Inflammatory macrophage treated with lipopolysaccharide for 1 hour (primary cell): ENCODE measurements at places on chromosomes 7 and 10.
A peak's percentile ranks its signal among the peaks of the same experiment; 100 is the strongest.

DNA sequence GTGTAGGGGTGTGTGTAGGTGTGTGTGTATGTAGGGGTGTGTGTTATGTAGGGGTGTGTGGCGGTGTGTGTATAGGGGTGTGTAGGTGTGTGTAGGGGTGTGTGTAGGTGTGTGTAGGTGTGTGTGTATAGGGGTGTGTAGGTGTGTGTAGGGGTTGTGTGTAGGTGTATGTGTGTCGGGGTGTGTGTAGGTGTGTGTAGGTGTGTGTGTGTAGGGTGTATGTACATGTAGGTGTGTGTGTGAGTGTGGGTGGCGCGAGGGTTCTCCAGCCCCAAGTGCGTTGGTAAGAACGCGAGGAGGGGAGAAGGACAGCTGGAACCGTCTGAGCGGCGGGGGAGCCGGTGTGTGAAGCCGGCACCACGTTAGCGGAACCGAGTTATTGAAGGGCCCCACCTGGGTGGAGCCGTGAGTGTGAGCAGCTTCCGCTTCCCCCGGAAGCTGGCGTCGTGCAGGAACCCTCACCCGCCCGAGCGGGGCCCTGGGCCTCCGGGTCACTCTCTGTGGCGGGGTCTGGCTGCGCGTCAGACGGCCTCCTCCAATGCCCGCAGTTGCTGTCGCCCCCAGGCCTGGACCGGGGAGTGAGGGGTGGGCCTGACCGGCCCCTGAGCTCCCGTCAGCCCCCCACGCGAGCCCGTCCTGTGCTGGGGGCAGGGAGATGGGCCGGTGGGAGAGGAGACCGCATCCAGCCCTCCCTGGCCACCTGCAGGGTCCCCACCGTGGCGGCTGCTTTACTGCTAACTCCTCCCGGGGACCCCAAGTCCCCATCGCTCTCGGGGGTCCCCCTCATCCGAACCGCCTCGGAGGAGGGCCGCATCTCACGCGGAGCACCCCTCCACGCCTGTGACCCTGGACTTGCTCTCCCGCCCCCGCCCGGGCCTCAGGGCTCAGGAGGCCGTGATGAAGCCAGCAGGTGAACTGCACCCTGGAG is 49.6 kb upstream of the PSMG3 start:
- DNase-seq: no peak

DNA sequence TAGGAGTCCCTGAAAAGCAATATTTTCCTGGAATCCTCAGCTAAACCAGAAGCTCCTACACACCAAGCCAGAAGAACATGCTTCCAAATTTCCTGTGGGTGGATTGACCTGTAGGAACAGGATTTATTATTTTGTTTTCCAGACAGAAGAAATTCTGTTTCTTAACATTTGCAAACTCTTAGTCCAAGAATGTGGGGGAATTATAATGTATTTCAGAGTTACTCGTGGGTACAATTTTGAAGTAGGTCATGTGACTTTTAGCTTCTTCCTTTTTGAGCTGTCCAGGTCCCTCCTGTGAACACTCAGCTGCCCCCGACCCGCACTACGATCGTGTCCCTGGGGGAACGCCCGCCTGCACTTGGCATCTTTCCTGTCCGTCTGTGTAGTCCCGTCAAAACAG is 27.7 kb upstream of the VIPR2 start:
- no peak for DNase-seq

DNA sequence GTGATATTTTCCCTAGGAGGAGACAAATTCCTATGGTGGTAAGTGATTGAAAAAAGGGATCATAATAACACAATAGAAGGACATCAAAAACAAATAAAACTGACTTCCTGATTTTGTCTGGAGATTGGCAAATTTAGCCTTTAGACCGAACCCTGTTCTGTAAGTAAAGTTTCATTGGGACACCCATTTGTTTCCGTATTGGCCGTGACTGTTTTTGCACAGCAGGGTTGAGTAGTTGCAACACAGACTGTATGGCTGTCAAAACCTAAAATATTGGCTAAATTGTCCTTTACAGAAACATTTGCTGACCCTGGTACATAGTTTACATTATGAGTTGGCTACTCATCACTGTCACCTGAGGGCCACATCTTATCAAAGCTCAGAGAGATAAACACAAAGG is 168.6 kb downstream of the PRKCQ start:
- DNase-seq: peak; percentile 47

- DNase-seq: no peak
Observed at GRCh38 chr10:121956111-121957061, 18.6 kb downstream of the NSMCE4A start.

DNA sequence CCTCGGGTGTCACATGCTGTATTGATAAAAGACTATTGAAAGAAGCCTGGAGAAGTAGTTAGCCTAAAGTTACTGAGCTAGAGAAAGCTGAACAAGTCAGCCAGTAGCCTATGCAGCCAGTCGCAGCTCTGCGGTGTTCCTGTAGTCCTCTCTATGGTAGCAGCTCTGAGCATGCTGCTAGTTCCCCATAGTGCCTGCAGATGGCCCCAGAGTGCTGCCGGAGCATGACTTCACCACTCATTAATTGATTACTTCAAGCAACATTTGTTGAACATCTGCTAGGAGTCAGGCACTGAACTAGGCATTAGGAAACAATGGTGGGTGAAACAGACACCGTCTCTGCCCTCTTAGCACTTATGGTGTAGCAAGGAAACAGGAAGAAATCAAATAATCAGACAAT is 422.7 kb downstream of the SORCS3 start:
- DNase-seq: peak; percentile 6

DNA sequence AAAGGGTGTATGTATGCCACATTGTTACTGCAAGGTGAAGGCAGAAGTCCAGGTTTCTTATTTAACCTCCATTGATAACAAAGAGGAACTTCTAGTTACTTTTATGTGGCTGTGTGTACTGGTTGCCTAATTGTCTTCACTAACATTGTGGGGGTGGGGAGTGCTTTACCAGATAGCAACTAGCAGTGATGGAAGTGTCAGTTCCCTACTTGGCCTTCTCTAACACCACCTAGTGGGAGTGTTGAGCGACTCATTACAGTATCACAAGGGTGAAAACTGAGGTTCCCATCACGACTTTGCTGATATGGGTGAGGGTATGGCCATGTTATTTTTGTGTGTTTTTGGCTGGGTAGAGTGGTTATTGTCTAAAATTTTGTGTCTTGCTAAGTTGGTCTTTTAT is 274.4 kb downstream of the THSD7A start:
- DNase-seq: peak; percentile 33

- DNase-seq: no peak
Observed at GRCh38 chr10:36116731-36117130, 474.6 kb upstream of the FZD8 start.

- no peak for DNase-seq
Observed at GRCh38 chr7:137032436-137032835, 164.0 kb downstream of the CHRM2 start.

GRCh38 chr10:122974543-122975064 is 5.6 kb upstream of the PSTK start:
- no peak for DNase-seq

DNA sequence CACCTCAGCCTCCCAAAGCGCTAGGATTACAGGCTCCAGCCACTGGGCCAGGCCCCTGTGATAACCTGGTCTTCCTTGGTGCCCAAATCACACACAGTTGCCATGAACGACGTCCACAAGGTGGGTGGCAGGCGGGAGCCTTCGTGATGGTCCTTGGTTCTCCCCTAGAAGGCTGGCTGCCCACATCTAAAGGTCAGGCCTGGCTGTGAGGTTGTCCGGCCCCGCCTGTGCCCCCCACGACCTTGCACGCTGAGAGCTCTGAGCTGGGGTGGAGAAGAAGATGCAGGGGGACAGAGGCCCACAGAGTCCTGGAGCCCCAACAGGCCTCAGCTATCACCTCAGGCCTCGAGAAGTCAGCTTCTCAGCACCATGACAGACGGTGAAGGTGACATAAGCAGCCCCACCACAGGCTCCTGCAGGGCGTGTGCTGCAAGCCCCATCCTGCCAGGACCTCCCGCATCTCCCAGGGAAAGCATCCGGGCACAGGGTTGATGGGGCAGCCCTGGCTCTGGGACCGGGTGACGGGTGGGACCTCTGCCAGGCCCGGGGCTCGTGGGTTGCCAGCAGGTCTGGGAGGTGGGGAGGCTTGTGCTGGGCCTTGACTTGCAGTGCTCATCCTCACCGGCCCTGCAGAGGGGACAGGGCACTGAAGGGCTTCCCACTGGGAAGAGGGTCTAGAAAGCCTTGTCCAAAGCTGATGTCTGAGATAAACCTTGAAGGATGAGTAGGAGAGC is 217.4 kb downstream of the WDR37 start:
- no peak for DNase-seq

DNA sequence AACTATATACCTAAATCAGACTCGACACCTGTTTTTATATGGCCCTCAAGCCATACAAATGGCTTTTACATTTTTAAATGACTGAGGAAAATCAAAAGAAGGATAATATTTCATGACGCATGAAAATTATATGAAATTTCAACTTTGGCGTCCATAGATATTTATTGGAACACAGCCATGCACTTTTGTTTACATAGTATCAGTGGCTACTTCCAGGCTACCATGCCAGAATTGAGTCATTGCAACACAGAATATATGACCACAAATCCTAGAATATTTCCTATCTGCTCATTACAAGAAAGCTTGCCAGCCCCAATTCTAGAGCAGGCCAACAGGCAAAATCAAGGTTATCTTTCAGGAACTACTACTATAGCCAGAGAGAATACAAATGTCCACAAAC is 29.3 kb downstream of the AFAP1L2 start:
- no peak for DNase-seq

GRCh38 chr7:8384901-8385300 is 48.5 kb upstream of the NXPH1 start:
- DNase-seq: no peak

DNA sequence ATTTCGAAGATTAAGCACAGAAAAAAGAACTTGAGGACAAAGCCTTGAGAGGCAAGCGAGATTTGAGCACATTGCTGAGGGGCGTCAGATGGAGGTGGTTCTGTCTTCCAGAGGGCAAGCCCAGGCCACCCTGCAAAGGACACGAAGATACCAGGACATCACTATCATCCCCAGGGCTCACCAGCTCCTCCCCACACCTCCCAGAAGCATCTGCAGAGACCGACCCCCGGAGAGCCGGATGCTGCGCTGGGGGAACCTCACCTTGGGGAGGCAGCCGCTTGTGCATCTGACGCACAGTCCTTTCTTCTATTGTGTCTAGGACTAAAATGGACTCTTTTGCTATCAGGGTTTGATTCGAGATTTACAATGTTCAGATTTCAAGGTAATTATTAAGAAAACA is 259.7 kb downstream of the DNAJB6 start:
- no peak for DNase-seq

GRCh38 chr10:112650588-112651030 is 203.6 kb downstream of the VTI1A start:
- DNase-seq: no peak

- DNase-seq: no peak
Observed at GRCh38 chr10:101003639-101004206, 4.1 kb downstream of the LZTS2 start.

GRCh38 chr10:80579181-80579763 is 41.6 kb downstream of the SH2D4B start:
- DNase-seq: peak; percentile 46

DNA sequence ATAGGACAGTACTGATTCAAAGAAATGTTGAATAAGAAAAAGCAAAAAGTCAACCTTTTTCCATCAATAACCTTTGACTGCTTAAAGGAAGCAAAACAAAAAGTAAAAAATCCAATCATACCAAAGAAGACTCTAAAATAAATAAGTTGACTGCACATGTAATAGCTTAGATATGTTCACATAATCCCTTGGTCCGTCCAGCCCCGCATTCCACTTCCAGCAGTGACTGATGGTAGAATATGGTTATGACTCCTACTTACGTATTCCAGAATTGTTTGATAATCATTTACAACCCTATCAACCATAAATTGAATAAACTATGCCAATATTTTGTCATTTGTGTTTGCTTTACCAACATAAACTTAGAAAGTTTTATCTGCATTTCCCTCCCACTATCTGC is 77.9 kb downstream of the CTNNA3 start:
- no peak for DNase-seq

DNA sequence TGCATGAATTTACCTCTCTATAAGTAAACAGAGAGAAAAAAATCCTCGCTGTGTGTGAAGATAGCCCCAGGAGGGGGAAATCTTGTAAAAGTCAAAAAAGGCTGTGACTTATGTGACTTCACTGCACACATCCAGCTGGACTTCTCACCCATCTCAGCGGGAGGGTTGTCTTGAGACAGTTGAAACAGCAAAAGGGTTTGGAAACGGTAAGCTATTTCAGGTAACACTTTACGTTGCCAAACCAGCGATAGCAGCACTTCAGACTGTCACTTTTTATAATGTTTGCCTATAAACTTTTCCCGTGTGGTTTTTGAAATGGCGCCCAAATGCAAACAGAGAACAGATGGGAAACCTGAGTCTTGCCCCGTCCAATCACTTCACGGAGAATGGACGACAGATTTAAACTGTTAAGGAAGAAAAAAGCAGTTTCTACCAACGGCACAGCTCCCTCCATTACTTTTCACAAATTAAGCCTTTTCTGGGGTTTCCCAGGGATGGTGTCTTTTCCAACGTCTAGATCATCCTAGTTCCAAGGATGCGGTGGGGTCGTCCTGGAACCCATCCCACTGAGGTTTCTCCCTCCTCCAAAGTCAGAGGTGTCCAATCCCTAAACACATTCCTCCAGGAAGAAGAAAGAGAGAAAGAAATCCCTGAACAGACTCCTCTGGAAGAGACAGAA is 25.2 kb downstream of the FGFR2 start:
- DNase-seq: no peak

GRCh38 chr7:158409120-158409519 is 178.5 kb downstream of the PTPRN2 start:
- DNase-seq: no peak

- DNase-seq: no peak
Observed at GRCh38 chr7:27191833-27192545, 7.0 kb upstream of the HOXA11 start.

GRCh38 chr10:124320778-124321432 is 97.8 kb downstream of the OAT start:
- DNase-seq: no peak

- peak; percentile 69 for DNase-seq
Observed at GRCh38 chr10:96685306-96685705, 35.0 kb downstream of the PIK3AP1 start.

- peak; percentile 50 for DNase-seq
Observed at GRCh38 chr10:132332433-132332754, 401 bp downstream of the LRRC27 start.

DNA sequence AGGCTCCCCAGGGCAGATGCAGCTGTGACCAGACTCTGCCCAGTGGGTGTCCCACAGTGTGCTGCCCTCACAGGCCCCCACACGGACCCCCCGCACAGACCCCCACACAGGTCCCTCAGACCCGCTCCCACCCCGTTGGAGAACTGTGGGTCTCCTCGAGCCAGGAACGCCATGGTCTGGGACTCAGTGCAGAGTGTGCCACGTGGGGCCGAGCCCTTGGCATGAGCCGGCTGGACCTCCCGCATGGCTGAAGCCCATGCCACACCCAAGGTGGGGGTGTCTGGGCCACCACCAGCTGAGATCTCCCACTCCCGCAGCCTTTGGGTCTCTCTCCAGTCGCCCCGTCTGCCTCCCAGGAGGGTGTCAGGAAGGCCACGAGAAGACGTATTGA is 34.3 kb downstream of the JAKMIP3 start:
- no peak for DNase-seq

- no peak for DNase-seq
Observed at GRCh38 chr10:24826009-24826408, 102.3 kb upstream of the ARHGAP21 start.
